Left renal cortex interstitium (tissue), 4 donors: ENCODE measurements at places on chromosomes 3 and 15.

- no peak for DNase-seq
Observed at GRCh38 chr15:101599091-101599490, 53.1 kb downstream of the TM2D3 start.

GRCh38 chr15:74394090-74394846 lies 26.8 kb upstream of the CYP11A1 start:
- no peak for DNase-seq

DNA sequence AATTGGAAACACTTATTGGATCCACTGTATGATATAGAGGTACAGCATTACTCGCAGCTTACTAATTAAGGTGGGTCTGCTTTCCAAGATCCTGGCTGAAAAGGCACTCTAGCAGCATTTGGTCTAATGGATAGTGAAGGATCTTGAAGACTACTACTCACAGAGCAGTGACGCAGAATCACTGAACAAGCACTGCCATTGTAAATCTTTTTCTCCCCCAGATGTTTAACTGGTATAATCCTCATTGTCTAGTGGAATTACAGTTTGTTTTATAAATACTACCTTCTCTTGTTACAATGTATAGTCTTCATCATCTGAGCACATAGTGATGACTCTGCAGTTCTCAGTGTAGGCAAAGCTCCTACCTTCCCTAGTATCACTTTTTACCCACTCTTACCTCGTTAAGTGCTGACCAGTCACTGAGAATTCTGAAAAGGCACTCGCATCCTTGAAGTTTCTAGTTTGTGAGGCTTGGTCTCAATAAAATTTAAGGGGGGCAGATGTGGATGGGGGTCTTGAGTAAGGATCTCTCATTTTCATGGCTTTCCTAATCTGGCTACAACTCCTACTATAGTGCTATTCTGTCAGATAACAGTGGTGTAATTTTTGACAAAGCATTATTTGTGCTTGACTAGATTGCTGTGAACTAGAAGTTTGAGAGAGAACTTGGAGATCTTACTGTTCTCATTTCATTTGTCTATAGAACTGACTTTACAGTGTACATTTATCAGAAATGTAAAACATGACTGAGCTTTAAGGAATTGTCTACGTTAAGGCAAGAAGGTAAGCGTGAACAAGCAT lies 23.2 kb downstream of the MAPK6 start:
- DNase-seq, result no peak

- no peak for DNase-seq
Observed at GRCh38 chr3:56813653-56813960, 11.9 kb upstream of the ARHGEF3 start.
